ENCODE measurements at places on chromosomes 2 and 18. TPM values are rescaled to one million over a fixed set of nuclear protein-coding genes. Genes with fewer than 3 reads are reported as not detected.

GRCh38 chr2:98102878-98103277 lies 15.9 kb downstream of the VWA3B start:
- H3K27me3 ChIP-seq: no peaks in the 10 kb centered on the region
- no peak for DNase-seq
- H3K36me3 ChIP-seq: no peaks in the 10 kb centered on the region
- H3K27ac ChIP-seq: no peak overlapping the region
- no peak overlapping the region for H3K4me3 ChIP-seq
- H3K4me1 ChIP-seq: no peaks in the 10 kb centered on the region

DNA sequence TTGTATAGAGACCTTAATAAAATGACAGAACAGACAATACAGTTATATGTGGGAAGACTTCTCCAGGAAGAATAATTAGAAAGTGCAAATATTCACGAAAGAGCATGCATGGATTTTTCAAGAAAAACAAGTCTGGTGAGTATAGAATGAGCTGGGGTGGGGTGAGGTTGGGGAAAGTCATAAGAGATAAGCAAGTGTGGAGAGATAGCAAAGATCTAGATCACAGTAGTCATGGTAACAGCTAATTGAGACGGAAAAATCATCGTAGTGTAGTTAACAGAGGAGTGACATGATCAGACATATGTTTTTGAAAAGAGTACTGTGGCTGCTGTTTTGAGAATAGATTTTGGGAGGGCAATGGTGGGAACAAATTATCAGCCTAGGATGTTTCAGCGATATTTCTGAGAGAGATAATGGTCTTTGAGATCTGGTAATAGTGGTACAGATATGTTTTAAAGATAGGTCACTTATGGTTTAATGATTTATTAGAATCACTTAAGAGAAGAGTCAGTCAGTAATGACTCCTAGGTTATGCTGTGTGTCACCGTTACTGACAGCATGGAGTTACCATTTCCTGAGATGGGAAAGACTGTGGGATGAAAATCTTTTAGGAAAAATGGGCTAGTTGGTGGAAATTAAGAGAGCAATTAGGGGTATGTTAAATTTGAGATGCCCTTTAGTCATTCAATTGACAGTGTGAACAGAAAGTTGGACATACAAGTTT lies 248.5 kb upstream of the SLC8A1 start:
- H3K27me3 ChIP-seq: no peaks in the 10 kb centered on the region
- no peak overlapping the region for H3K4me3 ChIP-seq
- no peak overlapping the region for H3K27ac ChIP-seq
- DNase-seq: no peak

DNA sequence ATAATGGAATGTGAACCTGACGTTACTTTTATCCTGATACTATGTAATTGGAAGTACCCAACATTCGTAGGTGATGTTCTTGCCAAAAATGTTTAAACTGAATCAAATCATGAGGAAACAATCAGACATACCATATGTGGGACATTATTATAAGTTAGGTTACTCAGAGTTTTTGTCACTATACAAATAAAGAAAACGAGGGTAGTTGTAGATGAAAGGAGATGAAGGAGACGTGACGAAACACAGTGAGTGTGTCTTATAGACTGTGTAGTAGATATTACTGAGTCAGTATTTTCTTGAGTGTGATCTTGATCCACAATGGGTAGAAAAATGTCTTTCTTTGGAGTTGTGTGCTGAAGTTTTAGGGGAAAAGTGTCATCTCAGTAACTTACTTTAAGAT lies 176.8 kb downstream of the ZNF407 start:
- H3K4me1 ChIP-seq: no peaks in the 10 kb centered on the region
- H3K27me3 ChIP-seq: no peaks in the 10 kb centered on the region
- no peak overlapping the region for H3K4me3 ChIP-seq
- no peaks in the 10 kb centered on the region for H3K36me3 ChIP-seq

DNA sequence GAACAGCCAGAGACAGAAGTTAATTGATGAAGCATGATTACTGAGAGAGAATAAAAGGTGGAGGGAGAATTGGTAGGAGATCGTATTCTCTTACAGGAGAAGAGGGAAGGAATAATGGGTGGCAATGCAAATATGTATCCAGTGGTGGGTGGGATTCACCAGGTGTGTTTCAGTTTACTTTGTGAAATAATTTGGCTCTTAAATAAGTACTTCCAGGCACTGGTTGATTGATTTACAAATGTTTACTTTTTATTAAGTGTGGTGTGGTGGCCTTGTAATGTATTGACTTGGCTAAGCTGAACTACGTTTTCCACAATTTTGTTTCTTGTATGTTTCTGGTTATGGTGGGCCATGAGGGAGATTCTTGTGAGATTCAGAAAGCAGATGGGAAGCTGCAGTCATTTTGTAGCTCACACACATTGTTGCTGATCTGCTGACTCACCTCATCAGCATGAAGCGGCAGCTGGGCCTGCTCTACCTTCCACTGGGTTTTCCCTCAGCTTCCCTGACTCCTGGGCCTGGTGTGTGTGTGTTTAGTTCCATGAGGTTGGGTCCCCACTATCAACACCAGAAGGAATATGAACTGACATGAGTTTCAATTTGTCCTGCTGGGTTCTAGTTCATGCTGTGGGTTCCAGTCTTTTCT lies 32.6 kb downstream of the MYL12B start:
- H3K27me3 ChIP-seq: no peaks in the 10 kb centered on the region
- no peak overlapping the region for H3K27ac ChIP-seq
- no peak for DNase-seq
- H3K36me3 ChIP-seq: peaks cover 13% of the 10 kb centered on the region
- H3K4me3 ChIP-seq: no peak overlapping the region

Gene ACYP2
- 4.4 TPM for total RNA-seq

Gene SPP2
- not detected for total RNA-seq

All from H1 (cell line).